Fibroblast of skin of right quadriceps (primary cell): ENCODE measurements at places on chromosomes 1 and 21.
A peak's percentile ranks its signal among the peaks of the same experiment; 100 is the strongest.

GRCh38 chr1:18923756-18924211 is 21.4 kb upstream of the ALDH4A1 start:
- DNase-seq = peak; percentile 56

DNA sequence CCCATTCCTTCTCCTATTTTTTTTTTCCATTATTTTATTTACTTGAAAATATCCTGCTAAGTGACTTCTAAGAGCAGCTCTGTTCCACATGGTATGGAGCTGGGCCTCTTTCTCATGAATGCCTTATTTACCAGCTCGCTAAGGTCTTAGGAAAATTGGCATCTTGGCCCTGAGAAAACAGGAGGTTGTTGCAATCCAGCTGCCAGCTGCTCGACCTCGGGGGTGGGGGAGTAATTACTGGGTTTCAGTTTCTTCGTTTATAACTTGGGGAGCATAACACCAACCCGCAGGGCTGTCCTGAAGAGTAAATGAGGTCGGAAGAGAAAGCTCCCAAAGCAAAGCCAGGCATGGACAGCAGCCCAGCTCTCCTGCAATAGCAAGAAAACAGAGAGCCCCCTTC is 176.3 kb downstream of the AJAP1 start:
- DNase-seq = no peak

DNA sequence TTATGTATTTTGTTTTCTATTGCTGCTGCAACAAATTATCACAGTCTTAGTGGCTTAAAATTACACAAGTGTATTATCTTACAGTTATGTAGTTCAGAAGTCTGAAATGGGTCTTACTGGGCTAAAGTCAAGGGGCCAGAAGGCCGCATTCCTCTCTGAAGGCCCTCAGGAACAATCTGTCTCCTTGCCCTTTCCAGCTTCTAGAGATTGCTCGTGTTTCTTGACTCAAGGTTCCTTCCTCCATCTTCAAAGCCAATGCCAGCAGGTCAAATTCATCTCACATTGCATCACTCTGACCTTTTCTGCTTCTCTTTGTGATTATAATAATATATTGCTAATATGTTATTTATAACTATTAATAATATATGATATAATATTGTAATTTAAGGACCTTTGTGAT is 97.1 kb downstream of the DIRAS3 start:
- DNase-seq = no peak

DNA sequence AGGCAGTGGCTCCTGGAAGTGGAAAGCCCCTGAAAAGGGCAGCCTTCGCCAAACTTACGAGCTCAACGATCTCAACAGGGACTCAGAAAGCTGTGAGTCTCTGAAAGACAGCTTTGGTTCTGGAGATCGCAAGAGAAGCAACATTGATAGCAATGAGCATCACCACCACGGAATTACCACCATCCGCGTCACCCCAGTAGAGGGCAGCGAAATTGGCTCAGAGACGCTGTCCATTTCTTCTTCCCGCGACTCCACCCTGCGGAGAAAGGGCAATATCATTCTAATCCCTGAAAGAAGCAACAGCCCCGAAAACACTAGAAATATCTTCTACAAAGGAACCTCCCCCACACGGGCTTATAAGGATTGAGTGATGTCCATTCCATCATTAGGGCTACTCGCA is 42.4 kb downstream of the PLPPR4 start:
- no peak for DNase-seq

DNA sequence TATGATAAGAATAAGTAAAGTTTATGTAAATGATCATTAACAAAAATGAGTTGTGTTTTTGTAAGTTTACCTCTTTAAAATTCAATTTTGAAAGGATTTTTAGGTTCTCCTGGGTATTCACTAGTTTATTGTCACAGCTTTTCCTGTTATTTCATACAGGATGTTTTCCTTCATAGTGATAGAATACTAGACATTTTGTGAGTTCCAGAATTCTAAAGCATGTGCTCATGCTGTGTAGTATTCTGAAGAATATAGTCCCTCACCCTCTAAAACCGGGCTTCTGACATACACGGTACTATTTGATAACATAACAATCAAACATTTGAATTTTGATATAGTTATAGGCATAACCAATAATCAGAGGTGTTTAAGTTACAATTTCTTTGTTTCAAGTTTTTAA is 10.7 kb downstream of the LRRC8C start:
- no peak for DNase-seq

DNA sequence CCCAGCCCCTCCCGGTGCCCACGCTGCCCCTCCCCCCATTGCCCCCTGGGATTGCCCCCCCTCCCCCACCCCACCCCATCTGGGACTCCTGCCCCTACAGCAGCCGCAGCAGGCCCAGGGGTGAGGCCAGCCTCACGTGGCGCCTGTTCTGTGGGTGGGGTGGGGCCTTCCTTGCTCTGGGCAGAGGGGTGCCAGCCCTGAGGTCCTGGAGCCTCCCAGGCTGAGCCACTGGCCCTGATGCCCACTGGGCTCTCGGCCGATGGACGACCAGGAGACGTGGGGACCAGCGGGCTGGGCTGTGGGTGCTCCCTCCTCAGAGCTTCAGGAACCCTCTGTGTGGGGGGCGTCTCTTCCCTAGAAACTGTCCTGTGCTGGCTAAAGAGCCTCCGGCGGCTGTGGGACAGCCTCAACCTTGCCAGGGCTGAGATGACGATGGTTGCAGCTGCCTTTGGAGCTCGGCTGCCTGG is 5.8 kb upstream of the C1orf159 start:
- no peak for DNase-seq

DNA sequence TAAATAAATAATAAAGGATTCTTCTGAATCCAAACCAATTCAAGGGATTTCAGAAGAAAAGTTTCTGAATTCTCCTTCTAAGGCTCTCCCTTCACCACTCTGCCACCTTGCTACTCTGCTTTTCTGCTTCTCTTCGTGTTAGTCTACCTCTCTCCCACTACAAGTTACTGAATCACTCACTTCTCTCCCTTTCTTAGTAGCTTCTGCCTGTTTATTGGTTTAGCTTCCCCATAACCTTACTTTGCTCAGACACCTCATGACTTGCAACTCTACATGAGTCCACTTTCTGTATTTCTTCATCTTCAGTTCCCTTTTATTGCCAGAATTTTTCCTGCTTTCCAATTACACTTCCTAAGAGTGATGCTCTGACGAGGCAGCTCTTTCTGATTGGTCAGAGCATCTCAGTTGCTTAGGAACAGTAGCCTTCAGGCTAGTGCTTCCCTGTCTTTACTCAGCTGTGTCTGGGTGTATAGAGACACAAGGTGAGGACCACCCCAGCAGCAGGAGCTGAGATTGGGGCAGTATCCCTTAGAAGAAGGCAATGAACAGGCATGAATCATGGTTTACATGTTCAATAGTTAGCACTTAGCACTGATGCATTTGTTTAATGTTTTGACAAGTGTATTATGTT is 144.6 kb downstream of the SLC30A10 start:
- DNase-seq = no peak

DNA sequence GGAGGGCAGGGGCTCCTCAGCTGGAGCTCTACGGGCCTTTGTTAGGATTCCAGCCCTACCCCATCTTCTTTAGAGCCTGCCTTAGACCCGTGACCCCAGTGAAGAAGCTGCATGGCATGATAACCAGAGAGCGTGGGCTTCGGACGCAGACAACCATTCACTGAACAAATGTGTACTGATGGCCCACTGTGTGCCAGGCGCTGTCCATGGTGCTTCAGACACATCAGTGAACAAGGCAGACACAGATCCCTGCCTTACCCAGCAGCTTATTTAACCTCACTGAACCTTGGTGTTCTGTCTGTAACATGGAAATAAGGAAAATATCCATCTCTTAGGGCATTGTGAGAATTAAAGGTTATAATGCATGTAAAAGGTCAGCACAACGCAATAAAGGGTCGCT is 9.5 kb downstream of the CHIT1 start:
- no peak for DNase-seq

DNA sequence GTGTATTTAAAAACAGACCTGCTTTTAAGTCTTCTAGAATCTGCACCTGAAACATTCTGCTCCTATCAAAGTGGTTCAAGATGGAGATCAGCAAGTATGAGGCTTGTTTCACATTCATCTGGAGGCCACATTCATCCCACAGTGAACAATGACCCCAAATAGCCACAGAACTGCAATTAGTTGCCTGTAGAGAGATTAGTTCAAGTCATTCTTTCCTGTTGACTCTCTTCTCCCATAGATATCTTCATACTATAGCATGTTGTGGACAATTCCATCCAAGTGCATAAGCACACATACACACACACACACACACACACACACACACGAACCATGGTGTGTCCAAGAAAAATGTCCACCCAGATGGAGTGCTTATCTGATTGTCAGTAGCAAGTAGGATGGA is 101.7 kb upstream of the FGGY start:
- no peak for DNase-seq

DNA sequence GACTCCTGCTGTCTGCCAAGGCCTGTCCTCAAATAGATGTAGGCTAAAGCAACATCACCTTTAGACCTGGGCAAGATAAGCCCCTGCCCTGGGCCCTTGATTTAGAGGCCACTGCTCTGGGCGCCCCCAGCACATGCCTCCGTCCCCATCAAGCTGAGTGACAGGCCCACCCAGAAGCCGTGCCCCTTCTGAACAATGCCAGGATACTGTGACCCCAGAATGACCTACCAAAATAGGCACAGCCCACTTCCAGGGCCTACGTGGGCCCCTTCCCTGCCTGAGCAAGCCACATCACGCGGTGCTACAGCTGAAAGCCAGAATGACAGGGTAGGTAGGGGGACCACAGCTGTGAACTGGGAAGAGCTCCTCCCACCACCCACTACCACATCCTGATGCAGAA is 24.7 kb upstream of the BECN2 start:
- no peak for DNase-seq

GRCh38 chr1:30403726-30404125 is 319.7 kb downstream of the MATN1 start:
- no peak for DNase-seq

GRCh38 chr1:182143825-182144645 is 82.5 kb upstream of the ZNF648 start:
- DNase-seq = peak; percentile 86

GRCh38 chr1:220483700-220484099 is 44.2 kb upstream of the MARK1 start:
- DNase-seq = peak; percentile 42

DNA sequence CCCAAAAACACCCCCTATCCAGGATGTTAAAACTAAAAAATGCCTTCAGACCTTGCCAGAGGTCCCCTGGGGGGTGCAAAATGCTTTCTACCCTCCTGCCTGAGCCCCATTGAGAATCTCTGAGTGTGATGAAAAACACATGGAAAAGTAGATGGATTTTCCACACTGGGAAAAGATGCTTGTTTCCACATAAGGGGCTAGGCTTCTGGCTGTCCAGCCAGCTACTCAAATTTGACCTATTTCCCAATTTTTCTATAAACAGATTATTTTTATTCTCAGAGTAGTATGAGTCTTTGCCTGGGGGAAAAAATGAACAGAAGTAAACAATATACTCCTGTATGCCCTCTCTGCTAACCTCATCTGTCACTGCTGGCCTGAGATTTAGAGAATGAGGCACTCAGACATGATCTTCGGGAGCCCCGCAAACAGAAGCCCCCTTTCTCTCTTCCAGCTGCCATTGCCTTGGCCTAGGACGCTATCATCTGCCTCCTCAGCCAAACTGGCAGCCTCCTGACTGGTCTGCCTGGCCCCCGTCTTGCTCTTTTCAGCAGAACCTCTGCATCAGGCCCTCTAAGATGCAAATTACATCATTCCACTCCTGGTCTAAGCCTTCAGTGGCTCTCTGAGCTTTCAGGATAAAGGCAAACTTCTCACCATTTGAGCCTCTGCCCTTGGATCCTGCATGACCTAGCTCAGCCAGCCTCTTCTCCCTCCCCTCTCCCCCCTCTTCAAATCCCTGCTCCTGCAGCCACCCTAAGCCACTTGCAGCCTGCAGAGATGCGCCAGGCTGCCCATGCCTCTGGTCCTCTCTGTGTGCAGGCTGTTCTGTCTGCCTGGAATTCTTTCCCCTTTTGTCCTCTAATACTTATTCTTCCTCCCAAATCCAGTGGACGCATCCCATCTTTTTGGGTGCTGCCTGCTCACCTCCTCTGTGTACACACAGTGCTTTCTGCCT is 39.7 kb upstream of the TMEM125 start:
- no peak for DNase-seq

DNA sequence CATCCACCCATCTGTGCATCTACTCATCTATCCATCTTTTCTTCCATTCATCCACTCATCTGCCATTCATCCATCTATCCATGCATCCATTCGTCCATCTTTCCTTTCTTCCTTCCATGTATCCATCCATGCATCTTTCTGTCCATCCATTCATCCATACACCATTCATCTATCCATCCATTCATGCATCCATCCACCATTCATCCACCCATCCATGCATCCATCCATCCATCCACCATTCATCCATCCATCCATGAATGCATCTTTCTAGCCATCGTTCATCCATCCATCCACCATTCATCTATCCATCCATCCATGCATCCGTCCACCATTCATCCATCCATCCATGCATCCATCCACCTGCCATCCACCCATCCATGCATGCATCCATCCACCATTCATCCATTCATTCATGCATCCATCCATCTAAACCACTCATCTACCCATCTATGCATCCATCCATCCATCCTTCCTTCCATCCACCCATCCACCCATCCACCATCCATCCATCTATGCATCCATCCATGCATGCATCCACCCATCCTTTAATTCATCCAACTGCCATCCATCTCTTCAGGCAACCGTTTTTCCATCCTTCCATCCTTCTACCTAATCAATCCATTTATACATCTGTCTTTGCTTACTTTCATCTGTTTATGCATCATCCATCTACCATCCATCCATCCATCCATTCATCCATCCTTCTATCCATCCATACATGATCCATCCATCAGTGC is 87.1 kb downstream of the TRIM11 start:
- no peak for DNase-seq

DNA sequence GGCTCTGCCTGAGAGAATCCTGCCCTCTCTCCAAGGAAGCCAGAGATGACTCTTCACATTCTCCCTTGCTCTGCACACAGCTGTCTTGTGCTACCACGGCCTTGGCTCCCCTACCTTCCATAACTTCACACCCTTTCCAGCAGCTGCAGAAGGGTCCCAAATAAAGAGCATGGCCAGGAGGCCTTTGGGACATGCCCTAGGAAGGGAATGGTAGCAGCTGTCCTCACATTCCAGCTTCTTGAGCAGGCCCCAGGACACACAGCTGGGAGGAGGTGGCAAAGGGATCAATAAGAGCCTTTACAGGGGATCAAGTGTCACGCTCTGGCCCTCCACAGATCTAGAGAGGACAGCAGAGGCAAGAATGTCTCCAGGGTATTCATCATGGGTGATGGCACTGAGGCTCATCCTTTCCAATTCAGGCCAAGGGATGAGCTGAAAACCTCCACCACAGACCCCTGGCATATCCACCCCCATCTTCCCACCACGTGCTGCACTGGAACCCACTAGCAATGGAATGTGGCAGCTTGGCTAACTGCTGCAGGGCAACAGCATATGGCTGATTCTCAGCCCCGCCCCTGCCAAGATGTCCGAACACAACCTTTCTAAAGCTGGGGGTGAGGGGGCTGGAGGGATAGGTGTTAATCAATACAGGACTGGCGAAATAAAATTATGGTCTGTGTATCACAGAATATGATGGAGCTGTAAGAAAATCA is 17.8 kb upstream of the RAB29 start:
- DNase-seq = no peak
